Adipose tissue (tissue), 3 donors: ENCODE measurements at places on chromosomes 6 and 20. TPM values are rescaled to one million over a fixed set of nuclear protein-coding genes. Genes with fewer than 3 reads are reported as not detected.

Gene CCN6
- polyA plus RNA-seq, result not detected

Gene SENP6
- polyA plus RNA-seq, result 29.1 TPM

Gene NRSN2
- polyA plus RNA-seq, result 26.4 TPM

Gene NOL4L
- polyA plus RNA-seq, result 9.9 TPM

Gene PRRT1
- polyA plus RNA-seq, result 1.4 TPM

Gene STMND1
- polyA plus RNA-seq, result 3.0 TPM

Gene TLDC2
- 0.10 TPM for polyA plus RNA-seq

Gene PHACTR3
- 0.42 TPM for polyA plus RNA-seq

Gene POM121L2
- polyA plus RNA-seq, result not detected

Gene BNIP5
- polyA plus RNA-seq, result 0.51 TPM

Gene KCNG1
- 1.6 TPM for polyA plus RNA-seq

Gene LY6G6C
- 0.16 TPM for polyA plus RNA-seq

Gene NMBR
- 0.06 TPM for polyA plus RNA-seq

Gene CFAP206
- 0.13 TPM for polyA plus RNA-seq

Gene SLC12A5
- polyA plus RNA-seq, result 1.3 TPM

Gene DPPA5
- not detected for polyA plus RNA-seq

Gene COL21A1
- 1.4 TPM for polyA plus RNA-seq

Gene NEDD9
- 48.5 TPM for polyA plus RNA-seq

Gene FRK
- polyA plus RNA-seq, result 1.1 TPM

Gene CST7
- 1.2 TPM for polyA plus RNA-seq

Gene RUNX2
- 0.34 TPM for polyA plus RNA-seq

Gene ASIP
- not detected for polyA plus RNA-seq

Gene DZANK1
- polyA plus RNA-seq, result 0.92 TPM

Gene ENPP3
- polyA plus RNA-seq, result 0.09 TPM

Gene TREM1
- polyA plus RNA-seq, result 12.9 TPM

Gene TMC2
- polyA plus RNA-seq, result 0.46 TPM

Gene VIP
- 11.0 TPM for polyA plus RNA-seq

Gene HLA-DQA1
- 47.9 TPM for polyA plus RNA-seq

Gene CYP24A1
- polyA plus RNA-seq, result 1.5 TPM

Gene SEMG2
- not detected for polyA plus RNA-seq

Gene GJA10
- polyA plus RNA-seq, result not detected

Gene BPIFB2
- not detected for polyA plus RNA-seq

Gene CCN2
- 184 TPM for polyA plus RNA-seq

Gene MDFI
- 47.3 TPM for polyA plus RNA-seq

Gene ECT2L
- polyA plus RNA-seq, result not detected

Gene ZC2HC1B
- not detected for polyA plus RNA-seq

Gene BIRC7
- polyA plus RNA-seq, result not detected
